NCI-H1694 treated with DMSO at 0.1 percent for 48 hours (cell line): ENCODE measurements at places on chromosomes 6 and 20.

- peak; percentile 21 for DNase-seq
Measured at GRCh38 chr6:43247114-43247999, 4.1 kb downstream of the TTBK1 start.

GRCh38 chr20:17952692-17953684, 15.6 kb downstream of the SNX5 start:
- no peak for DNase-seq

DNA sequence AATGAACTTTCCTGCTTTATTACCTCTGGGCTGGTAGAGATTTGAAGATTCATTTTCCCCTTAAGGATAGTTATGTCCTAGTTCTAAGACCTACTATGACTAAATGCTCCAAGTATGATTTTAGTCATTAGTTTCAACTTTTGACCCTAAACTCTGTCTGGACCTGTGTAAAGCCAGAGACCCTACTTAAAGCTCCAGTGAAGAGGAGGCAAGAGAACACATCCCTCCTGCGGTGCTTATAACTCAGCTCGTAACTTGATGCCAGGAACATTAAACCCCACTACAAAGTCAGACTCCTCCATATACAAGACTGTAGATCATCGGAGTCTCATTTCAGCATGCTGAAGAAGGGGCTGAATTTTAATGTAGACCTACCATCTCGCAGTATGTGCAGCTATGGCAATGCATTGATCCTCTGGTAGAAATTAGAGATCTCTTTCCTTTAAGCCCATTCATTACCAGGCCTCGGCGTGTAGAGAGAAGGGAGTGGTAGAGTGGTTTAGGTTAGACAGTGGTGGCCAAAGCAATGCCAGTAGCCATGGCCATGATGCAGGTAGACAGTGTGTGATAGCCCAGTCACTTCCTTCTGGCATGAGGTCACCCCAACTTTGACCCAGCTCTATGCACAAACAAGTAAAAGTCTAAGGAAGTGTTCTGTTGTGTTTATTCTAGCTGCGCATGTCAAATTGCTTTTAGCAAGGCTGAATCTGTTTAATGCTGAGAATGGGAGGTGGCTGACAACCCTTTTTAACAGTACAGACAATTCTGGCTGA, 34.8 kb upstream of the MYB start:
- DNase-seq, result no peak

DNA sequence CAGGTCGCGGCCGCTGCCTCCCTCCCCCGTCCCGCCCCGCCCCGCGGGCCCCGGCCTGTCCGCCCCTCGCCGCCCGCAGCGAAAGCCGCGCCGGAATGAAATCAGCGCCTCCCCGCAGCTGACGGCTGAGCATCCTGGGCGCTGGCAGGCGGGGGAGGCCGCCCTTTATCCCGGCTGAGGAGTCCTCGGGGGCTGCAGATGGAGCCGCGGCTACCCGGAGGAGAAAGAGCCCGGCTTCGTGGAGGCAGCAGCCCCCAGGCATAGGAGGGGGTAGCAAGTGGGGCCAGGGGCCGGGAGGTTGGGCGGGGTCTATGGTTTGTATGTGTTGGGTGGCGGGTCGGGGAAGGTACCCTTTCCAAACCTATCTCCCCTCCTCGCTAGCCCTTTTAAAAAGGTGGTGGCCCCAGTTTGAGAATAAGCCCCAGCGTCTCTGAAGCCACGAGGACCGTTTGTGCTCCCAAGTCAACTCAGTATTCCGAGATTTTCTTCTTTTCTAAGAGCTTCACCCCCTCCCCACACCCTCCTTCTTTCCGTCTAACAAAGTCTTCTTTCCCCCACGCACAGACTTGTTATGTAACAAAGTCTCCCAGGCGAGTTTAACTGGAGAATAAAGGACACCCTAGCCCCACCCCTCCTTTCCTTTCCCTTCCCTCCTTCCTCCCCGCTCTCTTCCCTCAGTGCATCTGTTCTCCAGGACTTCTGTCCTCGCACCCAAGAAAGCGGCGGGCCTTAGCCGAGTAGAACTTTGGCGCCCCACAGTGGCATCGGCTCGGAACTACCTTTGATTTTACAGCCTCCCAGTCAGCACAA, 11.0 kb downstream of the POU3F2 start:
- DNase-seq, result peak; percentile 49

DNA sequence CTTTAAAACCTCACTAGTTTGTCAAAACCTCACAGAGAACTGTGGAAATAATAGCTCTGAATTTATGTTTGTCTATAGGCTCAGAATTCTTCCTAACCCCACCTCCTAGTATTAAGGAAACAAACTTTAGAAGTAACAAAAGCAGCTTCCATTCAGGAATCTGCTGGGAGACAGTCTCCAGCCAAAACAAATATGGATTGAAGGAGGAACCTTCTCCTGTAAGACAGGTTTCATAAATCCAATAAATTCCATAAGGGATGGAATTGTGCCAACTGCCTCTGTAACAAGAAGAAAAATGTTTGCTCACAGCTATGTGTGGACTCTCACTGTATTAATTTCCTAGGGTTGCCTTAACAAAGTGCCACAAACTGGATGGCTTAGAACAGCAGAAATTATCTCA, 7.5 kb downstream of the SYCP2 start:
- DNase-seq, result no peak

GRCh38 chr6:44779130-44779826, 391.8 kb downstream of the CDC5L start:
- DNase-seq, result no peak

GRCh38 chr20:62898970-62899632, 27.2 kb downstream of the DIDO1 start:
- DNase-seq, result no peak

- DNase-seq, result no peak
Measured at GRCh38 chr6:158832026-158832425, 12.9 kb upstream of the EZR start.
